ENCODE measurements at places on chromosomes 3 and 15.

- no peak for DNase-seq
These were observed 14.3 kb downstream of the TBC1D2B start for GRCh38 chr15:78063217-78063616.

DNA sequence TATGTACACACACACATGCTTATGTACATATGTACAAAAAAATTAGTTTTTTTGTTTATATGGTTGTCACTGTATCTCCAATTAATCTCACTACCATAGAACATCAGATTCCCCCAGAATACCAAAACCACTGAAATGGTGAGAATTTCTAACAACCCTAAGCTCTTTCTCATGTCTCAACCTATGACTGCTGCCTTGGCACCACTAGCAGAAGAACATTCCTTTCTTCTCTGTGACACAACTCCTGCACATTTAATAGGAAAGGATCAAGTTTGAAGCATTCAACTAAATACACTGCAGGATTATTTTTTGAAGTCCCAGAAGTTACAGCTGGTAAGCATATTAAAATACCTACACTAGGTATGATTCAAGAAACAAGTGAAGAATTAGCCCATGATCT lies 109.6 kb downstream of the FAM174B start:
- no peak for DNase-seq

- DNase-seq = no peak
These were observed 33.8 kb downstream of the CCDC66 start for GRCh38 chr3:56590814-56591213.

DNA sequence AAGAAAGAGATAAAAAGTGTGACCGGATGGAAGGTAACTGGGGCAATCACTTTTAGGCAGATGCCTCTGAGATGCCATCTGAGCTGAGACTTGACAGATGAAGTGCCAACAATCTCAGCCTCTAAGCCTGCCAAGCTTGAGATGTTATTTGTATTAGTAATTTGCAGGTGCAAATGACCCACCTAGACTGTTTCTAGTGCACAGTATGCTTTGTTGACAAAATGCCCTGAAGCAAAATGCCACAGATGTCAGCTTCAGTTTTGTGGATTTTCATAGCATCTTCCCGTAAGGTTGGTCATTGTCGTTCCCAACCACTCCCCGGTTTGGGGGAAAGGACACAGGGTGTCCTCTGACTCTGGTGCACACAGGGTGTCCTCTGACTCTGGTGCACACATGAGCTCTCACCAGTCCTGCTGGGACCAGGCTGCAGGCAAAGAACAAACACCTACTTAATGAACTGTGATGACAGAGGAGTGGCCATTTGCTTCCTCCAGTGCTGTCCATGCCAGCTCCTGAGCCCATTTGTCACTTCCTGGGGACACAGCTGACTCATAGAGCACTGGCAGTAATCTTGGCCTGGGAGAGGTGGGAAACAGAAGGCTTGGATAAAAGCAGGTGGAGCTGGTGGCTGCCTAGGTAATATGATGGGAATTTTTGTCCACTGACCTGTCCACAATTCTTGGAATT lies 16.7 kb upstream of the PPP1R2 start:
- DNase-seq = no peak

- no peak for DNase-seq
These were observed 1.2 kb downstream of the PRICKLE2 start for GRCh38 chr3:64223791-64224745.

DNA sequence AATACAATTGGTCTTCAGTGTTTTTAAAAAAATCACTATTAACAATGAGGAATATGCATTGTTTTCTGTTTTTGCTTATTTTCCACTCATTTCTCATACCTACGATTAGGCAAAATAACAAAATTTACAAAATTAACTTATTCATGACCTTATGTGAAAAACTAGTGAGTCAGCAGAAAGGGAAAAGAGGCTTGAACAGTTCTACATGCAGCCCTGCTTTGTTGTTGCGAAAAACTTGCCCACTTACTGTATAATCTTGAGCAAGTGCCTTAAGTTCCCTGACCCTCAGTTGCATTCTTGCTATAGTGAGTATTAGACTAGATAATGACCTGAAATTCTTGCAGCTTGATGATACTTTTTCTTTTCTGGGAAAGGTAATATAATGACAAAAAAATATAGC lies 551.1 kb upstream of the BCHE start:
- no peak for DNase-seq

GRCh38 chr3:179133575-179133974 lies 14.6 kb upstream of the PIK3CA start:
- DNase-seq = no peak

DNA sequence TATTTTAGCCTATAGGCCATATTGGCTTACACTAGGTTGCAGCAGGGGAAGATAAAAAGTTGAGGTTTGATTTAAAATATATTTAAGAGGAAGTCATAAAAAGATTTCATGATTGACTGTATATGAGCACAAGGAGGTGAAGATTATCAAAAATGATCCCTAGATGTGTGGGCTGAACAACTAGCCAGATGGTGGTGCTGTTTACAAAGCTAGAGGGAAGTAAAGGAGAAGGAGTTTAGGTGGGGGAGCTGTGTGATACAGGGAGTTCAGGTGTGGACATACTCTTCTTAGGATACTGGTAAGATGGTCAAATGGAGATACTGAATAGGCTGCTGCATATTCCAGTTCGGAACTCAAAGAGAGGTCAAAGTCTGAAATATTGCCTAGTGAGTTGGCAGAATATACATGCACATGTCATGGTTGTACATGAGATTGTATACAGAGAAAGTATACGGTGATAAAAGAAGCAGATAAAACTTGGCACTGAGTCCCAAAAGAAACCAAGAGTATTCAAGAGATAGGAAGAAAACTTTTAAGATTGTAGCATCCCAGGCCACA lies 727.8 kb downstream of the NLGN1 start:
- DNase-seq = peak; percentile 19

DNA sequence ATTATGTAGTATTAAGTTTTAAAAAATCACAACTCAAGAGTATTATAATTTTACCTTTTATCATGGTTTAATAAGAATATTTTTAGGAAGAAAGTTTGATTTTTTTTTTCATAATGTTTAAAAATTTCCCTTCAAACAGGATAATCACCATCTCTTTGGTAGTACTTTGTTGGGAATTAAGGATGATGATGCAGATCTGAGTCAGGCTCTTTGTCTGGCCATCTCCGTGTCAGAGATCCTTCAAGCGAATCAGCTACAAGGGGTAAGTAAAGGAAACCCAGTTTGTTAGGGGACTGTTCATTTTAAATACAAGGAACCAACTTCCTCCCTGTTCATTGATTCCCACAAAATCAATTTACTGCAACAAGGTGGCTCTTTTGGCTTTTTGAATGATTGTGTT lies 36.8 kb upstream of the NIT2 start:
- DNase-seq = no peak

DNA sequence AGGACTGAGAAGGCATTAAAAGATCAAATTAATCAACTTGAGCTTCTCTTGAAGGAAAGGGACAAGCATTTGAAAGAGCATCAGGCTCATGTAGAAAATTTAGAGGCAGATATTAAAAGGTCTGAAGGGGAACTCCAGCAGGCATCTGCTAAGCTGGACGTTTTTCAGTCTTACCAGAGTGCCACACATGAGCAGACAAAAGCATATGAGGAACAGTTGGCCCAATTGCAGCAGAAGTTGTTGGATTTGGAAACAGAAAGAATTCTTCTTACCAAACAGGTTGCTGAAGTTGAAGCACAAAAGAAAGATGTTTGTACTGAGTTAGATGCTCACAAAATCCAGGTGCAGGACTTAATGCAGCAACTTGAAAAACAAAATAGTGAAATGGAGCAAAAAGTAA lies 149.7 kb upstream of the LRRFIP2 start:
- no peak for DNase-seq

GRCh38 chr15:84661001-84661400 lies 3.0 kb upstream of the NMB start:
- no peak for DNase-seq

DNA sequence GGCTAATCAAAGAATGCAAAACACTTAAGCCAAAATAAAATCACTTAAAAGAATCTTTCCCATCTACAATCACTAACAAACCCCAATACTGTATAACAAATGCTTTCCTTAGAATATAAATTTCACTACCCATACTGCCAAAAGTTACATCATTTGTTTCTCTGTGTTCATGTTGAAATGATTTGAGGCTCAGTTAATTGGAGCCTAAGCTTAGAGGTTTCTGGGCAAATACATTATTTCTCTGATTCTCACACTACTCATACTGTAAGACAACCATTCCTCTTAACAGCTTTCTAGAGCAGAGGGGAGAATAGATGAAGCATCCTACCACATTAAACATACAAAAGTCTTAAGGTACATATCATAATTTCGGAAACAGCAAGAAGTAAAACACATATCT lies 2.1 kb downstream of the RIOX2 start:
- no peak for DNase-seq

DNA sequence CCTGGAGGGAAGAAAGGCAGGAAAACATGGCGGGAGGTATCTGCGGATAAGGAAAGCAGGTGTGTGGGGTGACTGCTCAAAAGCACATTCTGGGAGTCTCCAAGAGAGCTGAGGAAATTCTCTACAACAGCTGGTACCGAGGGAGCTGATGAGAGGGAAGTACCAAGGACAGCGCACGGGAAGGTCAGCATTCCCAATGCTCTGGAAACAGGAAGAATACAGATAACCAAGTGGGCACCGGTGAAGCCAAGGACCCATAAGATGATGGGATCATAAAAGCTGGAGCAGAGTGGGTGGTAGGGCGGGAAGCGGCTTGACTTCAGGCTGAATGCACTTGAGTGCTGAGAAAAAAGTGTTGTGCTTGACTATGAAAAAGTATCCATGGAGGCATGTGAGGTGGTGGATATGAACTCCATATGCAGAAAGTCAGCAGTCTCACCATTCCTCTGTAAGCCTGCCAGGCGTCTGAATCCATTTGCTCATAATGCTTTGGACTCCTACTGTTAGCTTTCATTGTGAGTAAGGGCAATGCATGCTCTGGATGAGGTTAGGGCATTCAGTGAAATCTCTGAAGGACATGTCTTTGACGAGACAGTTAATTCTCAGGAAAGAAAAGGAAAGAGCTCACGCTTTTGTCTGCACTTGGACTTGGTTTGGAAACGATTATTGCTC lies 215.5 kb downstream of the NR1D2 start:
- DNase-seq = peak; percentile 12

DNA sequence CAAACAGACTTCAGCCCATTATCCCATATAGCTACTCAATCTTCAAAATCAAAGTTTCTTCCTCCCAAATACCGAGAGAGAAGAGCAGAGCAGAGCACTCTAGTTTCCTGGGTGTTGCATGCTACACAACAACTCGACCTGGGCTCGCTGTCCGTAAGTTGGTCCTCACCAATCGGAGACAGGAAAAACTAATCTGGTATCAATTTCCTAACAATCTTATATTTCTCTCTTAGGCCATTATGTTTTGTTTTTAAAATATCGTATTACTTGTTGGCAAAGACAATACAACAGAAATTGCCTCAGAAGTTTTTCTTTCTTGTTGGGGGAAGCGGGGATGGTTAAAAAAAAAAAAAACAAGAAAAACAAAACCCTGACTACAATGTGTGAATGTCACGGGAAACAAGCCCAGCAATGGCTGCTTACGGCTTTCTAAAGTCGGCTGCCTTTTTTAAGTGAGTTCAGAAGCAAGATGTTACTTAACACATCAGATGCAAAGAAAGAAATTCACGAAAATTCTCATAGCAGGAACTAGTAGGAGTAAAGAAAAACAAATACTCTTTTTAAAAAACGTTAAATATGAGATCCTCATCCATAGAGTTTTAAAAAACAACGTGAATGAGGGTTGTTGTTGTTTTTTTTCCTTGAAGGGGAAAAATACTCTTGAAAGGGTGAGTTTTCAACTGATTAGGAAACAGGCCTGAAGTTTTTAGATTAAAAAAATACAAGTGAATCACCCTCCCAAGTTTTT lies 1.9 kb downstream of the VGLL4 start:
- no peak for DNase-seq

DNA sequence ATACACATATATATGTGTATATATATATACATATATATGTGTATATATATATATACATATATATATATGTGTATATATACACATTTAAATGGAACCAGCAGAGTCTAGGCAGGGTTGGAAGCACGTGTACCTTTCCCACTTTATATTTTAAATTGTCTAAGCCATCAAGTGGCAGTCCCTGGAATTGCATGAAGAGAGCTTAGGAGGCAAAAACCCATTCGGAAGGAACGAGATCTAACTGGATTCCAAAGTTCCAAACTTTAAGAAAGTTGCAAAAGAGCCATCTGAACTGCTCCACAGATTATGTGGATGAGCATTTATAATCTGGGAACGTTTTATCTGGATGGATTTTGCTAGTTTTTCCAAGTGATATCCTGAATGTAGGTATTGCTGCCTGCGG lies 186.5 kb downstream of the FOXP1 start:
- DNase-seq = no peak

DNA sequence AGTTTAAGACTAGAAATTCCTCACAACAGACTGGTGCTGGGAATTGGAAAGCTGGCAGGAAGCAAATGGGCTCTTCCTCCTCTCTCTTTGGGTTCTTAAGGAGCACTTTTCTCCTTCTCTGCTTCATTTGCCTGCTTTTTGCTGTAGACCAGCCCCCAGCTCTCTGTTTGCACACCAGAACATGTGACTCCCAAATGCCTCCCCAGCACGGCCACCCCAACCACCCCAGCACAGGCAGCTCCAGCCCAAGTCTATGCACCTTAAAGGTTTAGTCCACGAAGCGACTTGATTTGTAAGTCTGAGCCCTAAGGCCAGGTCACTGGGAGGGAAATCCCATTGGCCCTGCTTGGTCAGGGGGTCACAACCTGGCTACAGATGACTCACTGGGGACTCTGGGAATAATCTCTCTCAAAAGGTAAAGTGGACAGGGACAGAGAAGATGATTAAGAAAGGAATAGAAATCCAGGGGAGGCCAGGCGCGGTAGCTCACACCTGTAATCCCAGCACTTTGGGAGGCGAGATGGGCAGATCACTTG lies 377.8 kb upstream of the PROK2 start:
- DNase-seq = no peak

GRCh38 chr15:29323557-29323956 lies 53.9 kb upstream of the NSMCE3 start:
- no peak for DNase-seq

DNA sequence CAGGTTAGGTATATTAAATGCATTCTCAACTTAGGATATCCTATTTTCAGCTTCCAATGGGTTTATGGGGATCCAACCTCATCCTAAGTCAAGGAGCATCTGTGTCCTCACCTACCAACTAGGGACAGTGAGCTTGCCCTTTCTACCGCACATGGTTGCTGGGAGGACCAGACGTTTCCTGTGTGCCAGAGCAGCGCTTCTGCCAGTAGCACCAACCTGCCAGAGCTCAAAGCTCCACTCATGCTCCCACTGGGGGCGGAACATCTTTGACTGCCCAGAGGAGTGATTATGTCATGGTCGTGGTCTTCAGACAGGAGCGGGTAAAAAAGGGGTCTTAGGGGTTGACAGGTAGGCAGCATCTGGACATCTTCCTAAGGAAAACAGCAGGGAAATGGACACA lies 24.7 kb downstream of the XPC start:
- no peak for DNase-seq

GRCh38 chr3:7520059-7520458 lies 659.1 kb downstream of the GRM7 start:
- no peak for DNase-seq

GRCh38 chr15:36886701-36887100 lies 213.6 kb downstream of the MEIS2 start:
- no peak for DNase-seq

Data from renal cortex interstitium (tissue), 15 donors.